ENCODE measurements at places on chromosomes 2 and 18.

GRCh38 chr18:23451011-23451410, 2.1 kb upstream of the RIOK3 start:
- no peak for DNase-seq

DNA sequence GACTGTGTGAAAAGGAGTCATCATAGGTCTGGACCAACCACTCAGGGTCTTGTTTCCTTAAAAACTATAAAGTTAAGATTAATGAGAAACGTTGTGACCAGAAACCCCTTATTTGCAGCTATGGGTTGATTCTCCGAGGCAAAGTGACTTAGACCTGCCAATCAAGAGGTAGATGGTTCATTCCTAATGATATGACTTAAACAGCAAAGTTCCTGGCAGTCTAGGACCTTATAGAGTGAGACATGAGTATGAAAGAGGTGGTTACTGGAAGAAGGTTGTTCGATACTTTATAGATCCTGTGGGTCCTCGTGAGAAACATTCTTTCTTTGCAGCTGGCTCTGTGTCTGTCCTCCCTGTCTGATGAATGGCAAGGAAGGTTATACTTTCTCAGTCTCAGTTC, 8.0 kb downstream of the SFXN5 start:
- no peak for DNase-seq

DNA sequence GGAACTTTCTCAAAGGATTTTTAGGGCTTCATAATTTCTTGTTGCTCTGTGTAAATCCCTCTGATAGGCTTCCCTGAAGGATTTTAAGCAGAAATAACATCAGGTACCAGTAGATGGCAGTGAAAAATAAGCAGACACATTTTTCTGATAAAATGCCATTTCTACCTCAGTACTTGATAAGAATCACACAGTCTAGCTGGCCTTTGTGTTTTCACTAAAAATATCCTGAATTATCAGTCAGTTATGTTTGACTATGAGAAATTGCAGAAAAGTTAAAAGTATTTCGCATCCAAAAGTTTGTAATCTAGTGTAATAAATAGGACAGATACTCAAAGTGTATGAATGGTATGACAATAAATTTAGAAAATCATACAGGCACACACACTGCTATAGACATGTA, 68.7 kb downstream of the DNAJC10 start:
- no peak for DNase-seq

GRCh38 chr2:1653956-1654695, 90.2 kb downstream of the PXDN start:
- DNase-seq, result no peak

DNA sequence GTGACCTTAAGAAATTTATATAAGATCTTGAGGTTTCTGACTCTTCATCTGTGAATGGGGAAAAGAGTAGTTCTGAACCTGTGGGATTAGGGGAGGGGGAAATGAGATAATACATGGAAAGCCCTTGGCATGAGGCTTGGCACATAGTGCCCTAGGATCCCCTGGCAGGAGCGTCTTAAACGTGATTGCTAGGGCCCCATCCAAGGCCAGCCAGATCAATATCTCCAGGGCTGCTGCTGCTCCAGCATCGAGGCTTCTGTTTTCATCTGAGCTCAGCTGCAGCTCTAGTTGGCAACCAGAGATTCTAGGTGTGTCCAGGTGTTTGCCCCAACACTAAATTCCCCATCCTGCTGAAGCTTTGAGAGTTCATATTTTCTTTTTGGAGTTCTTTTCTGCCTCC, 71.0 kb downstream of the IL1R2 start:
- DNase-seq, result no peak

Data from naive thymus-derived CD8-positive, alpha-beta T cell (primary cell).